ENCODE measurements at places on chromosomes 6 and 20.

- DNase-seq = no peak
Observed at GRCh38 chr20:63362436-63363009, 1.4 kb upstream of the CHRNA4 start.

DNA sequence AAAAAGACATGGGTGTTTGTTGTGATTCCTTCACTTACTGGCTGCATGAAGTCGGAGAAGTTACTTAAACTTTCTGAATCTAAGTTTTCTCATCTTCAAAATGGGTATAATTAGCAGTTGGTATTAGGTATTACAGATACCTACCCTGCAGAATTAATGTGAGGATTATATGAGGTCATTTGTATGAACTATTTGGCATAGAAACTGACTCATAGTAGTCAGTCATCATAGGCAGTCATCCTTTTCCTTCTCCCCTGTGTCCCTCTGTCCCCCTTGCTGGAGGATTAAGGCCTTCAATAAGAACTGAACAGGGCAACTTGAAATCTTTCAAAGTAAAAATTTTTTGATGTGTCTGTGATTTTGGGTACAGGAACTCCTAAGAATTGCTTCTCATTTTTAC is 26.3 kb downstream of the RALGAPB start:
- DNase-seq = no peak

DNA sequence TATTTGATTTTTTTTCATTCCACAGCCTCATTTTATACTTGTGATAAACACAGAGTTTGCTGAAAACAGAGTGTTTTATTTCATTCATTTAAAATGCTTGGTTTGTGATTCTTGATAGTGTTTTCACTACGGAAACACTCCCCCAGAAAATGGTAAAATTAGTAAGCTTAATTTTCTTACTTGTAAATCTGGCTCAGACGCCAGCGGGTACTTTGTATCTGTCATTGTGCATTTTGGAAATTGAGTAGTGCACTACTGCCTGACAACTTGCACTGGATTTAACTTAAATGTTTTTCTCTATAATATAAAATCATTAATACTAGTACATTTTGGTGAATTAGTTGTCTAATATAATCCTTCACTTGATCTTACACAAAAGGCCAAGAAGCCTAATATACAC is 37.0 kb upstream of the HINT3 start:
- DNase-seq = no peak

DNA sequence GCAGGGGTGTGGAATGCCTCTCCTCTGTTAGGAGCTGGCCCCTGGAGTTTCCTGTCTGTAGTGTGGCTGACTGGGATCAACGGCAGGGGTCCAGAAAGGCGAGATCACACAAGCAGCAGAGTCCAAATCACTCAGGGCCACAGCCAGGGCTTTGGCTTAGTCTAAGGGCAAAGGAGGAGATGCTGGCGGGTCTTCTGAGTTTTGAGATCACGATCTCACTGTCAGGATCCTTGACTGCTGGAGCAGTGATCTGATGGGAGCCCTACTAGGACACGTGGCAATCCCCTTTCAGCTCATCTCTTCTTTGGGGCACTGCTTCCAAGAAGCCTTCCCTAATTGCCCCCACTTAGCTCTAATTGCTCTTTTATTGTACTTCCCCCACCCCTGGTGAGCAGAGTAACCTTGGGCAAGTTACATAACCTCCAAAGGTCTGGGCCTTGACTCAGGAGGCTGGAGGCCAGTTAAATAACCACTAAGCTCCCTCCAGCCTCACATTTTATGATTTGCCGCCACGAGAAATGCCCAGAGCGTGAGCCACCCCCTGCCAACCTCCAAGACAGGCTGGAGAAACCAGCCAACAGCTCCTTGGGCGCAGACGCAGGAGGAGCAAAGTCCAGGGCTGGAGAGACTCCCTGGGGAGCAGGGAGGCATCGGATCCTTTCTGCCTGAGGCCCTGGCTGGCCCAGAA is 12.0 kb downstream of the KCNK5 start:
- no peak for DNase-seq

GRCh38 chr6:134911547-134911946 is 38.4 kb downstream of the ALDH8A1 start:
- no peak for DNase-seq

DNA sequence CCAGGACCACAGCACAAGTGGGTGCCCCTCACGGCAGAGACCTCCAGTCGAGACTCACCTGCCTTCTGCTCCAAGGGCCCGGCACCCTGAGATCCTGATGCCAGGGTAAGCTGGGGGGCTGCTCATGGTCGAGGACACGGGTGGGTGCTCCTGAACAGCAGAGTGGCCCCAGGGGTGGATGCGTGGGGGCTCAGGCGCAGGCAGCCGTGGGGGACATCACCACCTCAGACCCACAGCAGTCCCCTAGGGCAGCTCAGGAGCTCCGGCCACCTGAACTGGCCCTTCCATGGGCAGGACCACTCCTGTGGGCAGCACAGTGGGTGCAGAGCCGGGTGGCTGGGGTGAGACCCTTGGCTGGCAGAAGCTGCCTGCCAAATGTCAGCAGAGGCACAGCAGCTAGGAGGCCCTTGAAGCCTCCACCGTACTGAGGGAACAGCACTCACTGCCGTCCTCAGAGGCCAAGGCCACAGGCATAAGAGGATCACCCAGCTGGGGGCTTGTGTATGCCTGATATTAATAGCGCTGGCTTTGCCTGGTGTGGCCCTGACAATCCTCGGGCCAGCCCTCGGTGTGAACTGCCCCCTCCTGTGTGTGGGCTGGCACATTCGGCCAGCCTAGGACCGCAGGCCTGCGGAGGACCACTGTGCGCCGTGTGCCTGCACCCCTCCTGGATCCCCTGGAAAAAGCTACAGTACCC is 5.4 kb downstream of the UCKL1 start:
- DNase-seq = no peak

GRCh38 chr20:61359254-61359653 is 107.2 kb downstream of the CDH4 start:
- DNase-seq = no peak

GRCh38 chr6:162963861-162964260 is 236.1 kb downstream of the PACRG start:
- DNase-seq = no peak

GRCh38 chr20:16729080-16729479 is 746 bp upstream of the SNRPB2 start:
- DNase-seq = no peak

- DNase-seq = no peak
Observed at GRCh38 chr20:37741055-37741454, 47.2 kb downstream of the CTNNBL1 start.

- DNase-seq = no peak
Observed at GRCh38 chr20:63454731-63455567, 17.5 kb downstream of the KCNQ2 start.

GRCh38 chr6:136764517-136764993 is 27.7 kb downstream of the MAP3K5 start:
- DNase-seq = no peak

- no peak for DNase-seq
Observed at GRCh38 chr6:166670894-166671293, 43.8 kb upstream of the RPS6KA2 start.

GRCh38 chr6:159789377-159790148 is at the start of gene TCP1:
Gene TCP1 (minus strand): TSS chr6:159789602. CDS start chr6:159789468, 134 bp downstream.
- peak; percentile 96 for DNase-seq

GRCh38 chr6:90284236-90285041 is 12.2 kb downstream of the BACH2 start:
- no peak for DNase-seq

GRCh38 chr6:159969204-159969912 is 476 bp downstream of the IGF2R start:
- DNase-seq = no peak

- DNase-seq = no peak
Observed at GRCh38 chr6:9360881-9361280, 925.5 kb upstream of the SLC35B3 start.

- no peak for DNase-seq
Observed at GRCh38 chr6:127381384-127381783, 38.0 kb upstream of the ECHDC1 start.

- DNase-seq = no peak
Observed at GRCh38 chr20:38882600-38882999, 43.6 kb upstream of the FAM83D start.

DNA sequence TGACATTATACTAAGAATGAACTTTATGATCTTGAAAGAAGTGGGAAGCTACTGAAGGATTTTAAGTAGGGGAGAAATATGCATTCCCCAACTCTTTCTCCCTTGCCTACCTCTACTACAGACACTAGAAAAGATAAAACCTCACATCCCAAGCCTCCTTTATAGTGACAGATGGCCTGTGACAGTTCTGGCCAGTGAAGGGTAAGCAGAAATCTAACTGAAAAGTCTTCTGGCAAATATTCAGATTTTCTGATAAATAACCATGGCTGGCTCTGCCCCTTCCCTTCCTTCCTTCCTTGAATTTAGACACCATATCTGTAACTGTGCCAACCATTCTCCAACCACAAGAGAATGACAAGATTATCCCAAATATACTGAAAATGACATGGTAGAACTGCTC is 10.2 kb upstream of the BEND6 start:
- no peak for DNase-seq

- DNase-seq = no peak
Observed at GRCh38 chr6:34459899-34460593, 5.8 kb upstream of the PACSIN1 start.

- peak; percentile 18 for DNase-seq
Observed at GRCh38 chr6:110180228-110181008, at the start of gene CDC40. Gene CDC40 (plus strand): TSS chr6:110180427. CDS start chr6:110180445, 18 bp downstream.

DNA sequence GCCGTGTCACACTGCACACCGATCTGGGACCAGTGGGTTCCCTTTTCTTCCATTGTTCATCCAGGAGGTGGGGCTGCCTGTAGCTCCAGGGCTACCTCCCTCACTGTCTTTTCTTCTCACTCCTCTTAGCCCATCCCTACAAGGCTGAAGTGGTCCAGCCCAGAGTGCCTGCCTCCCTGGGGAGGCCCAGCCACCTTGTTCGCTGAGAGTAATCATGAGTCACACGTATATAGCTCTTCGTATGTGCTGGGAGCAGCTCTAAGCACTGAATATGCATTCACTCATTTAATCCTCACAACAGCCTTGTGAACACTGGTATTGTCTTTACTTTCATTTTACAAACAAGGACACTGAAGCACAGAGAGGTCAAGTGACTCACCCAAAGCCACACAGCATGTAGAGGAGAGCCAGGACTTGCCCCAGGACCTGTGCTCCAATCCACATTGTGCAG is 14.7 kb upstream of the CCDC167 start:
- no peak for DNase-seq
